Cerebellar nuclear complex (tissue), 1 donor: ENCODE measurements at places on chromosomes 4 and X.

DNA sequence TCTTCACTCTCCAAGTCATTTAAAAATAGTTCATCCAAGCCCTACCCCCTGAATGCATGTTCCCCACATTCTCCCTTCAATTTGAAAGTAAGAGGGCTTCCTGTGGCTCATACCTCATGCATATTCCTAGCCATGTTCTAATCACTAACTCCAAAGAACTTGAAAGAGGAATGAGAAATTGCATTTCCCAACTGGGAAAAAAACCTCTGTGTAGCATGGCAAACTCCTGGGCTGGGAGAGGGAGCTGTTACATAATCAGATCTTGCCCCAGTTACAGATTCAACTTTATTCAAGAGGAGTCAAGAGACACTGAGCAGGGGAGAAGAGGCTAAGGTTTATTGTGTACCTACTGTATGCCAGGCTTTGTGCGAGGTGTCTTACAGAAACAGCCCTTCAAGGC is 90.2 kb downstream of the SLC2A9 start:
- no peak for DNase-seq

GRCh38 chr4:84379917-84380641 is 119.0 kb downstream of the NKX6-1 start:
- DNase-seq, result no peak

GRCh38 chrX:7927259-7928167 is at the start of gene PNPLA4:
PNPLA4 (minus strand) TSS chrX:7927413; CDS start chrX:7926119, 1,294 bp downstream.
- DNase-seq, result peak; percentile 15

GRCh38 chr4:173910891-173911290 is 372.6 kb downstream of the FBXO8 start:
- no peak for DNase-seq

GRCh38 chrX:69968950-69969349 is 80.8 kb downstream of the AWAT2 start:
- no peak for DNase-seq

GRCh38 chr4:40087799-40088366 is 31.2 kb downstream of the N4BP2 start:
- no peak for DNase-seq

DNA sequence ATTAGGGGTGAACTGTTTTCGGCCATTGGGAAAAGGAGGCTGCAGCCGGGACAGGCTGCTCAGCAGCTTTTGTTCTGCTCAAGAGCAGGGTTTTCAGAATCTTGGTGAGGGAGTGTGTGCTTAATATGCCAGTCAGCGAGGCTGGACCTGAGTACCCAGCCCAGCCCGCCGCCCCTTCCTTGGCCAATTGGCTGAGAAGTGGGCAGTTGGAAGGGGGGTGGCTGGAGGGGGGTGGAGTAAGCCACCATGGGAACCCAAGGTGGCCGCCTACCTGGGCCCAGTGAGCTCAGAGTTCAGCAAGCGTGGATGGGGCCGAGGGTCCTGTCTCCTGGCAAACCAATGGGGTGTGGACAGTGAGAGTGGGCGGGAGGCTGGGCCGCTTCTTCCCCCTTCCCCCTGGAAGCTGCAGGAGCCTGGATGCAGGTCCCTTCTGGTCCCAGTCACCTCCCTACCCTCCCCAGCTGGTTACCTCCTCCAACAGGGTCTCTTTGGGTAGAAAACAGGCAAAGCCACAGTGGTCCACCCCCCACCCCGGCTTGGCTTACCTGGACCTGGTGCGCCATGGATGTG is 52.5 kb downstream of the SORCS2 start:
- DNase-seq, result no peak

- no peak for DNase-seq
Measured at GRCh38 chrX:68881911-68882310, 53.1 kb downstream of the EFNB1 start.

- DNase-seq, result no peak
Measured at GRCh38 chr4:164997941-164998340, 20.5 kb upstream of the TRIM61 start.

DNA sequence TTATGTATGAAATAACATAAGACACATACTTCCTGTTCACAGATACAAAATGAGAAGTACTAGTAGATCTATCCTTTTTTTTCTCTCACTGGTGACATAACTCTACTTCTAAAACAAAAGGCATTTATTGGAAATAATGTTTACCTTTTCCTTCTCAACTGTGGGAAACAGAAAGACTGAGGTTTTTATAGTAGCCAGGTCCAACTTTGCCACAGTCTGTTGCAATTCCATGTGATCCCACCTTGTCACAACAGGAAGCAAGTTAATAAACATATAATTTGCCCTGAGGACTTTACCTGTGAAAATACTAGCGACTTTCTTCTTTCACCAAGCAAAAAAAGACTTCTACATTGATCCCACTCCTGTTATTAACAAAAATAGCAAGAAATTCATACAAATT is 475.8 kb downstream of the PDGFC start:
- no peak for DNase-seq
